ENCODE measurements at places on chromosomes 13 and 19. TPM values are rescaled to one million over a fixed set of nuclear protein-coding genes. Genes with fewer than 3 reads are reported as not detected.

ATCAY gene
- 0.12 TPM for total RNA-seq

- no peak for DNase-seq
These were observed 429.9 kb downstream of the SPRY2 start for GRCh38 chr13:79910875-79911540.

GRCh38 chr13:19985219-19985556 is 26.7 kb downstream of the ZMYM2 start:
- no peak for DNase-seq

DNA sequence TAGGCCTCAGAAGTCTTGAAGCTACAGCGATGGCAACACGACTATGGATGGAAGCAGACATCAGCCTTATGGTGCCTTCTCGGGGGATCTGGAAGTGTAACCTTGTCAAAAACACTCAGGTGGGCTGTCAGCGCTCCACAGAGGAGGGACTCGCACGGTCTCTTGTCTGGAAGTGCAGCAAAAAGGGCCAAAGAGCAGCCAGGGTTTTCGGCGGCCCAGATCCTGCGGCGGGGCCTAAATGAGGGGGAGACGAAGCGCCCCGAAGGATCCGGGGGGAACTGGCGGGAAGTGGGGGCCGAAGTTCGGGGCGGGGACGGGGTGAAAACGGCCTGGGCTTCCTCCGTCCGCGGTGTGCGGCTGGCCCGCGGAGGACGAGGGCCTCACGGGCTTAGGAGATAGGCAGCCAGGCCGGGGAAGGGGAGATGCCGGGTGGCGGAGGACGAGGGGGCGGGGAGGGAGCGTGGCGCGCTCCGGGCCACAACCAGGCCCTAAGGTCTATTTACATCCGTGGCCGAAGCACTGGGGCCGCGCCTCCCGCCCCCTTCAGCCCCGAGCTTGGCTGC is 637 bp downstream of the RANBP3 start:
- DNase-seq = no peak

GRCh38 chr19:15294561-15294990 is 37.8 kb downstream of the BRD4 start:
- no peak for DNase-seq

OR7A5 gene
- not detected for total RNA-seq

CHST8 gene
- not detected for total RNA-seq

CXCL17 gene
- not detected for total RNA-seq

DNA sequence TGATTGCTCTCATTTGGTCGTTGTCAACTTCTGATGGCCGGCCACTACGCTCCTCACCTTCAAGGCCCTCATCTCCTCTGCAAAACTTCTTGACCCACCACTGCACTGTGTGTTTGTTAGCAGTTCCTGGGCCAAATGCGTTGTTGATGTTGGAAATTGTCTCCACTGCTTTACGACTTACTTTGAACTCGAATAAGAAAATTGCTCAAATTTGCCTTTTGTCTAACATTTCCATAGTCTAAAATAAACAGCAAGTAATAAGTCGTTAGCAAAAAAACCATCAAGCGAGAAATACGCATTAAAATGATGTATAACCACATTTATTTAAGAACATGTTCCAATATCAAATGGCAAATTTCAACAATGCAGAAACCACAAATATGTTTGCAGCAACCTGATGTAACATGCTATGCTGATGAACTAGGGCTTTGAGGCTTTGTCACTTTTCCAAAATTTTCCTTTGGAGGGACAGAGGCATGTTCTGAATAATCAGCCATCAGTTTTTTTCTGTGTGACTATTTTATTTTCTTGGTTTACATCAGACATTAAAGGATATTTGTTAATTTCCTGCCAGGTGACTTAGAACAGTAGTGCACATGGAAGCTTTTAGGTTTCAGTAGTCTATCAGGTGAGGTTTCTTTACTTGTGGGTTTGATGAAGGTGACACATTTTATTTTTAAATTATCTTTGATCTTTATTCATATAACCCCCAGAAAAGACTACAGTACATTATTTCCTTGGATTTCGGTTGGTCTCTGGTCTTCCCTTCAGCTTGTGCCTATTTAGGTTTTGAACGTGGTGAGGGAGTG is 74.7 kb upstream of the TEX29 start:
- no peak for DNase-seq

C19orf25 gene
- 47.7 TPM for total RNA-seq

- peak; percentile 55 for DNase-seq
These were observed 33.4 kb downstream of the MBNL2 start for GRCh38 chr13:97255515-97256021.

PSG11 gene
- total RNA-seq = 0.49 TPM

DNA sequence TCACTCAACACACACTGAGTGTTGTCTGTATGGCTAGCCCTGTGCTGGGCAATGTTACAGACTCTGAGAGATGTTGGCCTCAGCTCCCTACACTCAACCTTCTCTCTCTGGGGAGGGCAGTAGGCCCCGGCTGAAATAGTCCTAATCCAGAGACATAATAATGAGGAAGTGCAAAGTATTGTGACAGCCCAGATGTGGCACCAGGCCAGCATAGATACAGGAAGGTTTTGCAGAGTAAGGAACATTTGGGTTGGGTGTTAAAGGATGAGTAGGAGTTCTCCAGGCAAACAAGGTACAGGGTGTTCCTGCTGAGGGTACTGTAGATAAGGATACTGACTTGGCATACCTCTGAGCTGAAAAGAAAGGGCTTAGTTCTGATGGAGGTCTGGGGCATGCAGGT is 2.4 kb downstream of the LIN7B start:
- DNase-seq = no peak

DNA sequence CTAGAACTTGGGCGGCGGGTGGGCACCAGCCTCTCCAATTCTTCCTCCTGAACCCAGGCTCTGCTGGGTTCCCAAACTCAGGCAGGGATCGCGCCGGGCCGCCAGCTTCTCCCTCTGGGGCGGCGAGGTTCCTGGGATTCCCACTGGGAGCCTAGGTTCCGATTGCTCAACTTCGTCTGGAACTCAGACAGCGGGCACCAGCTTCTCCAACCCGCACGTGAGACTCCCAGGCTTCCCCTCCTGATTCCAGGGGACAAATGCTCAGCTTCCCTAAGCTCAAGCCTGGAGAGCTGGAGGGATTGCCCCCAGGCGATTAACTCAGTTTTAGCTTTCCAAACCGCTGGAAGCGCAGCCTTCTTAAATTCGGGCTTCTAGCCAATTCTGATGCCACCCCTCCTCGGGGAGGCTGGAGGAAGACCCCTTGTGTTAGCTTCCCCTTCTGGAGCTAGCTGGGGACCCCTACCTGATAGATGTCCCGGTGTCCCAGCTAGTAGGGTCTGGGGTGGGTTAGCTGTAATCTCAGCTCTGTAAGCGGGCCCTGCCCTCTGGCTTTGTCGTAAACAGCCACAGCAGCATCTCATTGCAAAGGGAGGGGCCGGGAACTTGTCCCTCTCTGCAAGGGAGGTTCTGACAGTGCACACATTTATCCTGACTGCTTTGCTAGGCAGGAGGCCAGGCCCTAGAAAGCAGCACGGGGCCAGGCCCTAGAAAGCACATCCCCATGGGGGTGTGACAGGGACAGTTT is 671 bp downstream of the MCOLN1 start:
- peak; percentile 18 for DNase-seq

EBI3 gene
- total RNA-seq = 2.7 TPM

- peak; percentile 19 for DNase-seq
These were observed 1.0 kb downstream of the KDM4B start for GRCh38 chr19:4969772-4970531.

DNA sequence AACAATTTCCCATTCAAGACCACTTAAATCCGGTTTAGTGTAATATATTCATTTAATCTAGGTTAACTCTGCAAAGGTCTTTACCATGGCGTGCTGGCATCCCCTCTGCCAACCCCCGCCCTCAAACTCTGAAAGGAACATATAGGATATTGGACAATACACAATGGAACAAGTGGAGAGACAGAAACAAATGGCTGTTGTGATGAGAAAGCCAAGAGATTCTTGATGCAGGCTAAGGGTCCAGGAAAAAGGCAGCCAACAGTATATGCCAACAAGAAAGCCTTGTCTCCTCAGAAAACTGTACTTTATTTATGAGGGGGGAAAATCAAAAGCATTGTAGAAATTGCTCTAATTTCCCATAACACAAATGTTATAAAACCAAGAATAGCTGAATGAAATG is 407.3 kb upstream of the SGCG start:
- no peak for DNase-seq

IL4I1 gene
- 12.5 TPM for total RNA-seq

LYPD5 gene
- total RNA-seq = 2.1 TPM

DNA sequence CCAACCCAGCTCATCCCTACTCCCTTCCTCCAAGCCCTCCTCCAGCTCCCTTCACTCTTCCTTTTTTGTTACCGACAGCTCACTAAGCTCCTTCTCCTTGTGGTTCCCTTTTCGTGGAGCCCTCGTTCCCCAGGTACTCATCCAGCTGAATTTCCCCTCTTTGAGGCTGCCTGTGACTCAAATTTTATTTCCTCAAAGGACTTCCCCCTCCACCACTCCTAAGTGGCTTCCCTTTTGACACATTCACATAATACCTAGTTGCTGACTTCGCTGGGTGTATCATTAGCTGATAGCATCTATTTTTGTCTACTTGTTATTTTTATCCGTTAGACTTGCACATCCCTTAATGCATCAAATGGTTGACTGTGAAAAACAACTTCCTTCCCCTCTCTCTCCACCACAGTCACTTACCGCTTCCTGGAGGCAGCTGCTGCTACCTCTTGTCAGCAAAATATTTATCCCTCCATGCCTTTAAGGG is 14.5 kb downstream of the FFAR2 start:
- DNase-seq = no peak

GRCh38 chr19:16957151-16957701 is 68.4 kb downstream of the F2RL3 start:
- no peak for DNase-seq

GIPR gene
- 0.02 TPM for total RNA-seq

LGALS4 gene
- total RNA-seq = not detected

GRCh38 chr19:6613711-6614110 is 22.8 kb upstream of the CD70 start:
- DNase-seq = peak; percentile 72

DNA sequence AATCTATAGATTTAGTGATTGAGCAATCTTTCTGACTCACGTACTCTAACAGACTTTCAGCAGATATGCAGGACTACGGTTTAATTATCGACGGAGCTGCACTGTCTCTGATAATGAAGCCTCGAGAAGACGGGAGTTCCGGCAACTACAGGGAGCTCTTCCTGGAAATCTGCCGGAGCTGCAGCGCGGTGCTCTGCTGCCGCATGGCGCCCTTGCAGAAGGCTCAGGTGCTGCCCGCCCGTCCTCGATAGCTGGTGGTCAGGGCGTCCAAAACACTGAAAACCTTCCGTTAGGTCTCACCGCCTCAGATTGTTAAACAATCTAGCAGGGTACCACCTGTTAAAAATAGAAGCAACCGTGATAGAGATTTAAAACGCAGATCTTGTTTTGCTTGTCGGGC is 113.2 kb upstream of the MCF2L start:
- no peak for DNase-seq

MYDGF gene
- total RNA-seq = 367 TPM

DNA sequence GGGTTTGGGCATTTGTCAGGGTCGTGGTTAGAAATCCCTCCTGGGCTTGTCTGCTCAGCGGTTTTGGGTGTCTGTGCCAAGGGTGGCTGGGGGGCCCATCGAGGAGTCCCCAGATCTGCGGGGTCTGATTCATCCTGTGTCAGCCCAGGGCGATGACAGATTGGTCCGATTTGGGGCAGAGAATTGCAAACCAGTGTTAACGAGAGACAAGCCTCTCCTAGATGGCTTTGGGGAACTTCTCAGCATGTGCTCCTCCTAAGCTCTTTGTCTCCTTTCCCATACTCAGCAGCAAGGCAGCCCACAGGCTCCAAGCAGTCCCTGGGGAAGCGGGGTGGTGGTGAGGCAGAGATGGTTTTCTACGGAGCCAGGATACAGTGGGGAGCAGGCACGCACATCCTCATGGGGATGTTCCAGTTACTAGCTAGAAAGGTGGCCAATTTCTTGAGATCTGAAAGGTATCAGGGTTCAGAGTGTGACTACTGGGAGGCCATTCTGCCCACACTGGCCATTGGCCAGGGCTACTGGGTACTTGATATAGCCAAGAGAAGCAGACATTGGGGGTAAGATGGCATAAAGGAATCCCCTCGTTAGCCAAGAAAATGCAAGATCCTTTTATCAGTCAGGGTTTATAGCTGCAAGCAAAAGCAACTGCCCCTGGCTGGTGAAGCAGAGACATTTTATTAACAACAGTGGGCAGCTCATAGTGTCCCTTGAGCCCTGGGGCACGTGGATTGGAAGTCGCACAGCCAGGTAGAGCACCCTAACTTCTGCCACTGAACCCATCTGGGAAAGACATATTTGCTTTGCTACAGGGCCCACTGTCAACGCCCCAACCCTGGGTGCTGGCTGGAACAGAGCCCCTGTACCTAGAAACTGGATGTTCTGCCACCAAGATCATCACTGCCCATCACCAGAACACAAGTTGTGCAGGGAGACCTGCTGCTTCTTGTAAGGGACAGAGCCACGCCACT is 63.6 kb downstream of the RGCC start:
- peak; percentile 46 for DNase-seq

ZNF419 gene
- 22.2 TPM for total RNA-seq

GRCh38 chr13:59510386-59510785 is 653.3 kb downstream of the DIAPH3 start:
- DNase-seq = no peak

GFY gene
- total RNA-seq = not detected

DNA sequence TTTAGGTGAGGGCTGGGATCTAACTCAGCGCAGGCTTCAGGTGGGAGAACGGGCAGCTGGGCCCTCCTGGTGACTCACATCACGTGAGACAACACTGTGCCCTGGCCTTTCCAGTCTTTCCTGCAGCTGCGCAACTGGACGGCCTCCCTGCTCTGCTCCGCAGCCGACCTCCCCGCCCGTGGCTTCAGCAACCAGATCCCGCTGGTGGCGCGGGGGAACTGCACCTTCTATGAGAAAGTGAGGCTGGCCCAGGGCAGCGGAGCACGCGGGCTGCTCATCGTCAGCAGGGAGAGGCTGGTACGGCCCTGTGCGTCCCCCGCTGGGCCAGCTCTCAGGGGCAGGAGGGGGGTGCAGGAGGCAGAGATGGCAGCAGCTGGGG is 8.8 kb downstream of the SPPL2B start:
- DNase-seq = no peak

OLFM2 gene
- total RNA-seq = 0.39 TPM

DNA sequence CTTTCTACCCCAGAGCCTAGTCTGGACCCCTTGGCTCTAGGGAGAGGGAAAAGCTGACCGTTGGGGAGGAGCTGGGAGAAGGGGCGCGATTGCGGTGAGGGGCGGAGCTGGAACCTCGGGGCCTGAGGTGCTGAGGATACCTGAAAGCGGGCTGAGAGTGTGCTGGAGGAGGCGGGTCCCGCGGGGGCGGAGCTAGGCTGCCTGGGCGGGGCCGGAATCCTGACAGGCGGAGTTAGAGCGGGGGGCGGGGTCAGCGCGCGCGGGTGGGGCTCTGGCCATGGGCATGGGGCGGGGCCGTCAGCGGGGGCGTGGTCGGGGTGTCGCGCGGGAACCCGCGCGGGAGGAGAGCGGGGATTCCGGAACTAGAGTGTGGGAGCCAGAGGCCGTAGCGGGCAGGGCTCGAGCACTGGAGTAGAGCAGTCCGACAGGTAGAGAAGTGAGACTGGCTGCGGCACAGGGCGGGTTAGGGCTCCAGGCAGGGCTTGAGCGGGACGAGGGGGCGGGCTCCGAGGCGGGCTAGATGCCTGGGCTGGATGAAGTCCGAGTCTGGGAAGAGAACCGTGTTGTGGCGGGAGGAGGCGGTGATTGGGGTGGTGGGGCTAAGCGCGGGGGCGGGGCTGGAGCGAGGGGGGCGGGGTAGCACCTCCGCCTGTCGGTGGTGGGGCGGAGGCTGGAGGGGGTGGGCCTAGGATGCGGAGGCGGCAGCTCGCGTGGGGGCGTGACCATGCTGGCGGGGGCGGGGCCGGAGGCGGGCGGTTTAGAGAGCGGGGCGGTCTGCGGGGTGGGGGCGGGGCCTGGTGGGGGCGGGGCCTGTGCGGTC is at the start of gene INAFM1:
INAFM1 (plus strand) TSS at position 815 of the 820 bp plus-strand sequence. CDS start 35 bp downstream, outside the sequence.
- peak; percentile 93 for DNase-seq

MZT1 gene
- total RNA-seq = 37.4 TPM

All from M059J (cell line).